Cortex of kidney (tissue), 1 donor: ENCODE measurements at places on chromosomes 2 and 18.

GRCh38 chr2:214651451-214651850 lies 158.0 kb downstream of the BARD1 start:
- no peak for DNase-seq

DNA sequence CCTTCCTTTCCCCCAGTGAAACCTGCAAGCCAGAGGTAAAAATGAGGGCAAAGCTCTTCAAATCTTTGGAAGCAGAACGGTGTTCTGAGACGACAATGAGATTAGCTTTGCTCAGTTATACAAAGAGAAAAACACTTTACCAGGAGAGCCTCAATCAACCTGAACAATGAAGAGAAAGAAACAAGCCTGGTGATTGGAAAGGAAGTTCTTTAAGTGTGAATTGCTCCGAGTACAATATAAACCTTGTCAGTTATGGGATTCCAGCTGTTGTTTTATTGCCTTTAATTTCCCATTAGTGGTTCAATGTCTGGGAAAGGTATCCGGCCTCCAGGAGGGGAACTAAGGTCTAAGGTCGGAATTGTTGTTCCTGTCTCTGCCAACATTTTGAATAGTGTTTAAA lies 901.6 kb downstream of the EPHA4 start:
- DNase-seq = no peak

GRCh38 chr18:11199477-11199876 lies 50.1 kb upstream of the PIEZO2 start:
- DNase-seq = no peak

DNA sequence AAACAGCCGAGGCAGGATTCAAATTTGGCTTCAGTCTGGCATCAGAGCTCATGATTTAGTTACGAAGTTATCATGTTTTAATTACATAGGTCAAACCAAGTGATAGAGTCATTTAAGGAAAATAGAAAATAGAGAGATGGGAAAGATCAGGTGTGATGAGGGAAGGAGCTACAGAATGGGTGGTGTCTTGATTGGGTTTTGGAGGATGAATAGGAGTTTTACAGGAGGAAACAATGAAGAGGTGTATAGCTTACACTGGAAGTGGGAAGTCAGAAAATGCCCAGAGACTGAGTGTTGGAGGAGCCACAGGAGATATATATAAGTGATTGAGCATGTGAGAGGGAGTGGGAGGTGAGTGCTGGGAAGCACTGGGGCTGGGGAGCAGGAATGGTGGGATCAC lies 264.2 kb upstream of the TNP1 start:
- DNase-seq = no peak

DNA sequence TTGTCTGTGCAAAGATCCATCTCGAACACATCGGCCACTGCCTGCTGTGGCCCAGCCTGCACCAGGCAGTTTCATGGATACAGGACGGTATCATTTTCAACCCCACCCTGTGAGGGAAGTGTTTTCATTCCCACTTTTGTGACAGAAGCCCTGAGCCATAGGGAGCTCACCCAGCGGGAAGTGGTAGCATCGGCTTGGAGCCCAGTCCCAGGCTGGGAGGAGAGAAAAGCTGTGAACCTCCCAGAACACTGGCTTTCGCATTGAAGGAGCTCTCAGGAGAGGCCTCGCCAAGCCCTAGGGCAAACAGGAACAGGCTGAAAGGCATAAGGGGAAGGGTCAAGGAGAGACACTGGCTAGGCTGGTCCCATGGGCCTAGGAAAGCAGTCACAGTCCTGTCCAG lies 166.1 kb downstream of the TFCP2L1 start:
- DNase-seq = no peak

- no peak for DNase-seq
These were observed 28.1 kb upstream of the TMEM247 start for GRCh38 chr2:46451131-46451711.

- no peak for DNase-seq
These were observed 59.0 kb downstream of the RASGRP3 start for GRCh38 chr2:33535421-33535820.

DNA sequence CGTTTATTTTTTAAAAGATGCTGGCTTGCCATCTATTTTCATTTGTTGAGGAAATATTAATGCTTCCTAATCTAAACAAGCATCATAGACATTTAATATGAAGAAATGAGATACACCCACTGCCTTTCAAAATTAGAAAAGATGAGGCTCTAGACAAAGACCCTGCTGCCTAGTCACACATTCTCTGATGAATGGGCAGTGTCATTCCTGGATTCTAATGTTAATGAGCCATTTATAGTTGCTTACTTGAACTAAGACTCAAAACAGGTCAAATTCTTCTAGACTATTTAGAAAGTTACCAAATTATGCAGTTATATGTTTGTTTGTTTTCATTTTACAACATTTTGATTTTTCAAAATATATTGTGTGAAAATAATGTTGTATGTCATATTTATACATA lies 237.6 kb downstream of the CDH7 start:
- no peak for DNase-seq

DNA sequence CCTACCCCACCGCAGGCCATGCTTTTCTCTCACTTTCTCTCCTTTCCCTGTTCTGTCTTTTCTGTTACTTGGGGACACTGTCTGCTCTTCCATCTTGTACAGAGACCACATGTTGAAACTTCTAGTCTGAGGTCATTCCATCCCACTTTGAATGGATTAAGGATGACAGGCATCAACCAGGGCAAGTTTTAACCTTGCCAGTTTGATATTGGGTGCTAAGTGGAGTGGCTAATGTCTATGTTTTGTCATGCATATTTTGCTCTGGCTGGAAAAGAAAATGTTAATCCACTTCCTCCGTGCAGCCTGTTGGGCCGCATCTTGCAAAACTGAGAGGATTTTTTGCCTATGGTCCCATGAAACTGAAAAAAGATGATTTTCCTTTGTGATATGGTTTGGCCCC lies 205.5 kb upstream of the SESTD1 start:
- DNase-seq = no peak

- no peak for DNase-seq
These were observed 68.7 kb downstream of the PXDN start for GRCh38 chr2:1675633-1676032.

GRCh38 chr18:49460976-49461601 lies 644 bp upstream of the DYM start:
- DNase-seq = no peak
